Right forelimb (tissue), 1 donor: ENCODE measurements at places on chromosomes 11 and 22.
A peak's percentile ranks its signal among the peaks of the same experiment; 100 is the strongest.

- no peak for DNase-seq
These were observed 59.0 kb downstream of the OSBP2 start for GRCh38 chr22:30753701-30754100.

DNA sequence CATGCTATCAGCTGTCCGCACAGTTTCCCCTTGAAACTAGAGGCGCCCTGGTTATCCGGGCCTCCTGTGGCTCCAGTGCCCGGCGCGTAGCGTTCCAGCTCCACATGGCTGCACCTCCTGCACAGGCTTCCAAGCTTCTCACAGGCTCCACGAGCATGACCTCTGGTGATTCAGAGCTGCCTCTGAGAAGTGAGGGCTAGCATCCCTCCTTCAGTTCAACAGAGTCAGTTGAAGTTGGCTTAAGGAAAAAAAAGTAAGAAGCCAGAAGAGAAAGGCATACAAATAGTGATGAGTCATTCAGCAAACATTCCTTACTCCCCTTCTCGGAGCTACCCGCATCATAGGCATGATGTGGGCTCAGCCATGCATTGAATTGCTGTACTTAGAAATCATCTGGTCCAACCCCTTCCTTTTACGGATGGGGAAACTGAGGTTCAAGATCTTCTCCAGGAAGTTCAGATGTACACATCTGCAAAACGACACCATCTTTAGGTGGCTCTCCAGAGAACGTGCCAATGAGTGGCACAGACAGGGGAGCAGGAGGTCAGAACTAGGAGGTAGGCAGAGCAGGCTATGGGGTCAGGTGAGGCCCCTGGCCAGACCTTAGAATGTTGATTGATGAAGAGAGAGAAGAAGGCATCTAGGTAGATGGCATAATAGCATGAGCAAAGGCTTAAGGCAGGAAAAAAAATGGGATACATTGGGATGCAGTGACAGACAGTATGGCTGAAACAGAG, 216.3 kb upstream of the TBCEL start:
- no peak for DNase-seq

GRCh38 chr11:70536051-70536877, 137.9 kb downstream of the CTTN start:
- no peak for DNase-seq

- no peak for DNase-seq
These were observed 77.5 kb upstream of the CTSC start for GRCh38 chr11:88414981-88415413.

DNA sequence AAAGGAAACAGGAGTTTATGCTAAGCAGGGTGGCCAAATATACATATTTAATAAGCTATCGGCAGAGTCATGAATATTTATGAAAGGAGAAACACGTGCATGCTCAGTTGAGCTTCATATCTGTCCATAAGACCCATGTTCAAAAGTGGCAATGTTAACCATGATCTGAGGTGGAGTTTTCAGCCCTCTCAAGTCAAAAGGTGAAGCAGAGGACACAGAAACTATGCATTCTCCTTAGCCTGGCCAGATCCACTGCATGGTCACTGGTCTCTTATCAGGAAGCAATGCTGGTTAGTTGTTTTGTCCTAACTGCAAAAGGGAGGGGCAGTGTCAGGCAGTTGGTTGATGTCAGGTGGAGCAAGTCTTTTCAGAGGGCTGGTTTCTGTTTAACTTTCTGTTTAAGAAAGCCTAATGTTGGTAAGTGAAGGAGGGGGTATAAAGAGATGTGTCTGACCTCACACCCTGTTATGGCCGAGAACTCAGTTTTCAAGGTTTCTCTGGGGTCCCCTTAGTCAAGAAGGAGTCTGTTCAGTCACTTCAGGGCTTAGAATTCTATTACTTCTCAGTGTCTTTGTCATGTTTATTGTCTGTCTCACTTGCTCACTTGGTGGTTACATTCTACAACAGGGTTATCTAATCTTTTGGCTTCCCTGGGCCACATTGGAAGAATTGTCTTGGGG, 5.5 kb upstream of the SELENOH start:
- no peak for DNase-seq

- DNase-seq = no peak
These were observed 190.4 kb downstream of the MAML2 start for GRCh38 chr11:96152623-96153022.

- peak; percentile 70 for DNase-seq
These were observed 347 bp downstream of the MN1 start for GRCh38 chr22:27801202-27801615.

DNA sequence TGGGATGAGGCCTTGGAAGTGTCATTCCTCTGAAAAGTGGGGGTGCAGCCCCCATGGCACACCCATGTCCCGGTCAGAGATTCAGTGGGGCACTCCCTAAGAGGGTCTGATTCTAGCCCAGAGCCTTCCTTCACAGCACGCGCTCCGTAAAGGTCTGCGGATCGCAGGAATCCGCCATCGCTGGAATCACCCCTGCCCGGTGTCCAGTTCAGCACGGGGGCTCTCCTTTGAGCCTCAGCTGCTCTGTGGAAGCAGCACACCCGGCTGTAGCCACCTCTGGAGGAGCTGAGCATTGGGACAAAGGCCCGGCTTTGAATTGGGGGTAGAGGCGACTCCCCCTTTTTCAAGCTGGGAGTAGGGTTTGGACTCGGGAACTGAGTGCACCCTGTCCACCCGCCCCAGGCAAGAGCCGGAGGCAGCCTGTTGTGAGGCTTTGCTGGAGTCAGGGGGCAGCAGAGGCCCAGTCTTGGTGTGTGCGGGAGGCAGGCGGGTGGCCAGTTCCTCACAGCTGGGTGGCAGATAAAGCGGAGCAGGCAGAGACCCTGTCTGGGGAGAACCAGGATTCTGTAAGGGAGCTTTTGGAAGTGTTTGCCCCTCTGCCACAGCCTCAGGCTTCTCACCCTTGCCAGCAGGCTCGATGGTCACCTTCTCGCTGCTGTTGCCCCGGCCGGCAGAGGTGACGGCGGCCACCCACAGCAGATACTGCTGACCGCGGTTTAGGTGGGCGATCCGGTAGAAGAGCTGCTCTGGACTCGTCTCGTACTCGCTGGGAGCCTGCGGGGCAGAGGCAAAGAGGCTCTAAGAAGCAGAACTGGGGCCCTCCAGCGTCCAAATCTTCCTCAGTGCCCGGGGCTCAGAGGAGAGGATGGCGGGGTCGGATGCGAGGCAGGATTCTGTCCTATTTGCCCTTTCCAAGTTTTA, 115.9 kb downstream of the CEP164 start:
- peak; percentile 84 for DNase-seq

- DNase-seq = no peak
These were observed 11.7 kb downstream of the SIRT3 start for GRCh38 chr11:224424-224823.

GRCh38 chr22:40385036-40385782, 14.8 kb downstream of the SGSM3 start:
- no peak for DNase-seq

DNA sequence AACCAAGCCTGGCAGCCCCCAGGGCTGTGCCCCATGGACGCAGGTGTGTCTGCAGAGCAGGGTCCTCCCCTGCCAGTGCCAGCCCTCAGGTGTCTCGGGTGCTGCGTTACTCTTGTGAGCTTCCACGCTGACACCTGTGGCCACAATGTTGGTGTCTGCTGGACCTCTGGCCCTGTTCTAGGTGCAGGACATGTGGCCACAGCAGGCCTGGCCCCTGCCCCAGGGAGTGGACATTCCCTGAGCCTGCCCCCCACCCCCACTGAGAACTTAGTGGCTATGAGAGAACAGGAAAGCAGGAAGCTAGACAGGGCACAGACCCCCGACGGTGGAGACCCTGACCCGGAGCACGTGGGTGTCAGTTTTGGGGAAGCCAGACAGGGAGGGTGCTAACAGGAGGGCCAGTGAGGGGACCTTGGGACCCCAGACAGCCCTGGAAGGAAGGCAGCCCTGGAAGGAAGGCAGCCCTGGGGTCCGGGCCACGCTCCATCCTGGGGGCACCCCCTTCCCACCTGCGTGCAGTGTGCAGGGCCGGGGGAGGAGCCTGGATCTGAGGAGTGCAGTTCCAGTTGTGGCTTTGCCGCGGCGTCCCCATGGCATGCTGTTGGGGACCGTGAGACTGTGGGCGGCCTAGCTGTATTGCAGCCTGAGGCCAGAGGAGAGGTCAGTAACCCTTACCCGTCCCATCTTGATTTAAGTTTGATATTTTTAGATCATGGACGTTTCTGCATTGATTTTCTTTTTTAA, 43.9 kb upstream of the PPARA start:
- no peak for DNase-seq

GRCh38 chr11:107271425-107271824, 186.2 kb downstream of the CWF19L2 start:
- DNase-seq = no peak

- no peak for DNase-seq
These were observed 9.4 kb downstream of the OR8B12 start for GRCh38 chr11:124534051-124534450.

DNA sequence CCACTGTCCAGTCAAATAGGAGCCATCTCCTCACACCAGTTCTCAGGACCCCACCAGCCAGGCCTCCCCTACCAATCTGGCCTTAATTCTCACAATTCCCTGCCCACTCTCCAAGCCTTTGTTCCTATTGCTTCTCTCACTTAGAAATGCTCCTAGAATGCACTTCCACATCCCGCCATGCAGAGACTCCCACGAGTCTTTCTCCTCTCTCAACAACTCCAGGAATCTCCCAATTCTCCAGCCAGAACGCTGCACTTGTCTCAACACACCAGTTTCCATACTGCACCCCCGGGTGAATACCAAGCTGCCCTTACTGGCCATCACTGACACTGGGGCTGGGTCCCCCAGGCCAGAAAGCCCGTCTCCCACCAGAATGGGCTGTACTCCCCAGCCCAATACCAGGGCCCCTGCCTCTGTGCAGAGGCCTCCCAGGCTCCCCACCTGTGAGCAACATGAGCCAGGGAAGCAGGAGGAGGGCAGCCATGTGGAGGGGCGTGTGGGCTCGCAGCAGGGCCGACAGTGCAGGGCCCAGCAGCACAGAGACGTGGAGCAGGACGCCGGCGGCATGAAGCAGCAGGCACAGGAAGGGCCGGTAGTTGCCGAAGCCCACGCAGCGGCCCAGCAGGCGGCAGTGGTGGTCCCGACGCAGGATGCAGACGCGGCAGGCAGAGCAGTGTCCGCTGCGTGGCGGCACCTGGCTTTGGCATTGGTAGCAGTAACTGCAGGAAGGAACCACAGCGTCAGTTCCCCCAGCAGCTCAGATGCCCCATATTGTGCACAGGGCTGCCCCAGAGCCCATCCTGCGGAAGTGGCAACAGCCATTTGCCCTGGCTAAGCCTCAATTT, 2.4 kb downstream of the ZDHHC24 start:
- peak; percentile 81 for DNase-seq

- no peak for DNase-seq
These were observed 25.1 kb downstream of the PRR5 start for GRCh38 chr22:44727148-44727547.

DNA sequence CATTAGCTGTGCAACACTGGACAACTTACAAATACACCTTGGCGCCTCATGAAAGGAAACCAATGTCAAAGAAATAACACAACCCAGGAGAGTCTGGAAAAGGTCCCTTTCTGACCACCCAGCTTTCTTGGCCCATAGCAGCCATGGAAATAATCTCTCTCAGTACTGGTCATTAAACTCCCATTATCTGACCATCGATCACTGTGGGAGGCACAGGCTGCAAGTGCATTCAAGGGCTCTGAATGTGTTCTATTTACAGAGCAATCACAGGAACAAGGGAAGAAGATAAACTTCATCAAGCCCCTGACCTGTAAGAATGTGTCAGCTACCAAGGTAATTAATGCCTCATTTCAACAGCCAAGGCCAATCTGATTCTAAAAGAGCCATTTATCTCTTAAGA, 40.1 kb downstream of the CTSC start:
- no peak for DNase-seq

DNA sequence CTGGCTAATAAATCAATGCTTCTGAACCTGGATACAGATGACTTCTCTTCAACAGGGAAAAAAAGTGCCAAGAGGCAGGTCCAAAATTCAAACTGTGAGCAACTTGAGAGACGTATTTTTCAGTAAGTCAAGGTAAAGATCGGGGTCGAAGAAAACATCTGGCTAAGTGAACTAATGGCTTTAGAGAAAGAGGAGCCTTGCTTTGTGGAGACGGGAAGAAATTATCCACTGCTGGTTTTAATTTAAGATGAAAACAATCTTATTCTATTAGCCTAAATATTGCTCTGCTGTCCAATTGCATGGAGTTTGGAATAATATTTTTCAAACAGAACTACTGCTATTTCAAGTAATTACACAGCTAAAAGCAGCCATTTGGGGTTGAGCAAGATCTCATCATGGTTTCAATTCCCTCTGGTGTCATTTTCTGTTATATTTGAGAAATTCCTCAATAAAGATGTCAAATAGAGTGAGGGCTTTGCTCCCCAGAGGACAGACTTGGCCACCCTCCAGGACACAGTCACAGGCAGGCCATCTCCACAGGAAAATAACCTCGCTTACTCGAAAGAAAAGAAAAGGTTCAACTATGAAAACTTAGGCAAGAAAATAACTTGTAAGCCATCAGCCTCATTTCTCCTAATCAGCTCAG, 29.8 kb downstream of the SCUBE1 start:
- DNase-seq = no peak

DNA sequence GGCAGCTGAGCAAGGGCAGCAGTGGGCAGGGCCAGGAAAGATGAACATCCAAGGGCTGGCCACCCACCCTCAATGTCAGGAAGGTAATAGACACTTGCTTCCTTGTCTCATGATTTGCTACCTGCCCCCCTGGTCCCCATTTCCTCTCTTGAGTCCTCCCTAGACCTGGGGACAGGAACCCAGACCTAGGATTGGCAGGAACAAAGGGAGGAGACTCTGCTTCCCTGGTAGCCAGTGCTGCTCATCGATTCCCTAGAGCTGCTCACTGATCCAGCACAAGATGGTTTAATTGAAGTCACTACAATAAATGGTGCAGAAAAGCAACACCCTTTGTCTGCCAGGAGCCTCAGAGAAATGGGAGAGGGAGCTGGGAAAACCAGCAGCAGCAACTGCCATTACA, 67.8 kb upstream of the CHST1 start:
- DNase-seq = no peak

DNA sequence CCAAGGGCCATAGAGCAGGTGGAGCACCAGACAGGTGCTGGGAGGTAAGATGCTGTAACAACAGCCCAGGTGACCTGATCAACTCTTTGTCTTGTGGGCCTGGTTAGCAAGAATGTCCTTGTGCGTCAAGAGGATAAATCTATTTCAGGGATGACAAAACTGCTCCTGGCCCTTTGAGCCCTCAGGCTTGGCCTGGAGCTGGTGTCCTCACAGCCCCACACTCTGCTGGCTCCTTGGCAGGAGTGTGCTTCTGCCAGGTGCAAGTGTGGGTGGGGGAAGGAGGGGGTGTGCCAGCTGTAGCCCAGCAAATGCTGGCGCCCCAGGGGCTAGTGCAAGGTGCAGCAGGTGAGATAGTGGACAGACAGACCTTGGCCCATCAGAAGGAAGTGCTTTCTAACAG, 19.5 kb downstream of the AMPD3 start:
- DNase-seq = no peak
